ENCODE measurements at places on chromosomes 4 and X.
A peak's percentile ranks its signal among the peaks of the same experiment; 100 is the strongest.

GRCh38 chrX:28347476-28347875 lies 239.8 kb upstream of the IL1RAPL1 start:
- DNase-seq: no peak

DNA sequence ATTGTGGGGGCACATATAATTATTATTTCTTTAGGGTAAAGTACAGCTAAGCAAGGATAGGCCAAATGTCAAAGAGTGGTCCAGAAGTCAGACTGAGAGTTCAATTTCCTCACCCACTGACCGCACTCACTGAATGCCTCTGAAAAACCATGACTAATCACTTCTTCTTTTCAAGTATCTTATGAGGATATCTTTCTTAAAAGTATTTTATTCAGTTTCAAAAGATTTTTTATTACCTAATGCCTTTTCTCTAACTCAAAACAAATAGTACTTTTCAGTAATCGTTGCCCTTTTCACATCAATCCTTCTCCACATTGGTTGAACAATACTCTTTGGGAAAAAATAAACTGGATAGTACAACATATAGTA lies 61.7 kb upstream of the CAMK2D start:
- no peak for DNase-seq

DNA sequence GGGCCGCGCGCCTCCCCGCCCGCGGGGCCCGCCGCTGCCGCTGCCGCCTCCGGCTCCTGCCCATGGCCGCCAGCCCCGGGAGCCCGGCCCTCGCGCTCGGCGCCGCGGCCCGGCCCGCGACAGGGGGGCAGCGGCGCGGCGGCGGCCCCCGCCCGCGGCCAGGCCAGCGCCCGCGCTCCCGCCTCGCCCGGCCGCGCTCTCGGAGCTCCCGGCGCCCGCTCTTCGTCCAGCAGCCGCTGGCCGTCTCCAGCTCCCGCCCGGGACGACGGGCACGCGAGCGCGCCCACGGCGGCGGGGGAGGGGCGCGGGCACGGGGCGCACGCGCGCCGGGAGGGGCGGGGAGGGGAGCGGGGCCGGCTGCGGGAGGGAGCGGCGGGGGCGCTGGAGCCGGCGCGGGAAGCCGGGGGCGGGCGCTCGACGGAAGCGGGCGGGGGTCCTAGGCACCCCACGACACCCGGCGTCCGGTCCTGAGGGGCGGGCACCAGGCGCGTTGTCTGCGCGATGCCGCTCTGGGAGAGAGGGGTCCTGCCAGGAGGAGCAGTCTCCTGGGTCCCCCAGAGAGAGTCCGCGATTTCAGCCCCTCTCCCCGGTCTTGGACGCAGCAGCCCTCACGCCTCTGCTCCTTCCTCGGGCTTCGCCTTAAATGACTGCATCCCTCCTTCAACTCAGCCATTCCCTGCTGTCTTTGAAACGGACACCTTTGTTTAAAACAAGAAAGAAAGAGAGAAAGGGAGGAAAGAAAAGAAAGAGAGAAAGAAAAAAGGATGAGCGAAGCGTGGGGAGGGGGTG lies 490 bp upstream of the PDZD4 start:
- peak; percentile 61 for DNase-seq

GRCh38 chrX:109934434-109934833 lies 68.5 kb upstream of the TMEM164 start:
- DNase-seq: no peak

- DNase-seq: peak; percentile 83
Observed at GRCh38 chrX:68440940-68441339, 7.6 kb upstream of the OPHN1 start.

DNA sequence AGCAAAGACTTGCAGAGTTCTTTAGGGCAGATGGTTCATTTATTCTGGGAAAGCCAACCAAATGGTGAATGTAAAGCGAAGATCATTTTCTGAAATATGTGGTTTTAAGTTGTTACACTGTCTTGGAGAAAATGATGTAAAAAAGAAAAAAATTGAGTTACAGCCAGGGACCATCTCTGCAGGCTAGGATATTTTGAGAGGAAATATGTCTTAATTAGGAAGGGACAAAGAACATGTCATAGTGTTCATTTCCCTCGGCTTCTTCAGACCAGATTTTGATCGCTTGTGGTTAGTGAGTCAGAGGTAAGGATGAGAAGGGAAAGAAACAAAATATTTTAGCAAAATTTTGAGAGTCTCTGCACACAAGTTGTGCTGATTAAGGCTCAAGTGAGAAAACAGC lies 59.0 kb upstream of the C1QTNF7 start:
- no peak for DNase-seq

DNA sequence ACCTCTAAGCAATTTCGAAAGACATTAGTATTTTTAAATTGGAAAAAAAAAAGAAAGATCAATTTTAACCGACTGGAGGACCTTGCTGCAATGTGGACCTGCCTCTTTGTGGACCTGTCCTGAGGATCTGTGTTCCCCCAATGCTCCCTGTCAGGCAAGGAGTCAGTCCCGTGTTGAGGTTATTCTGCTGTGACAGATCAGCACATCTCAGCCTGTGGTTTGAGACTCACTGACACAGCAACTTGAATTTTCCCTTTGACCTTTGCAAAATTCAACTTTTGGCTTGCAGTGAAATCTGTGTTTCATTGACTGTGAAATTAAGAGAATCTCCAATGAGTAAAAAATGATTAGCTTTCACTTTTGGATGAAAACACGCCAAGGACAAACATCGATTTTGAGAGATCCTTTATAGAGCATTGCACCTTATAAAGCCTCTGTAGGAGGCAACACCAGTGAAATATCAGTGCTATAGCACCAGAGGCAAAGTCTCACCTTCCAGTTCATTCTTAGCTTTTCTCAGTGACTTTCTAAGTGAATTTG lies 186.9 kb downstream of the GPAT3 start:
- DNase-seq: no peak

- DNase-seq: no peak
Observed at GRCh38 chrX:39969819-39970504, 127.8 kb downstream of the BCOR start.
